ENCODE measurements at places on chromosomes 3 and 15. TPM values are rescaled to one million over a fixed set of nuclear protein-coding genes. Genes with fewer than 3 reads are reported as not detected.

CPA3 gene
- total RNA-seq: 0.29 TPM

CAMP gene
- not detected for total RNA-seq

SCG3 gene
- not detected for total RNA-seq

TMC3 gene
- total RNA-seq: not detected

HRH1 gene
- 11.2 TPM for total RNA-seq

RGMA gene
- under 0.01 TPM for total RNA-seq

CFAP91 gene
- total RNA-seq: not detected

Data from myometrial cell (primary cell).